ENCODE measurements at places on chromosomes 2 and 18. TPM values are rescaled to one million over a fixed set of nuclear protein-coding genes. Genes with fewer than 3 reads are reported as not detected.

CROCC2 gene
- not detected for total RNA-seq

SH3RF3 gene
- total RNA-seq, result 0.33 TPM

SP140 gene
- not detected for total RNA-seq

OBSL1 gene
- total RNA-seq, result 52.8 TPM

- no peak for DNase-seq
These were observed 1.5 kb downstream of the DLX2 start for GRCh38 chr2:172100935-172101820.

DNA sequence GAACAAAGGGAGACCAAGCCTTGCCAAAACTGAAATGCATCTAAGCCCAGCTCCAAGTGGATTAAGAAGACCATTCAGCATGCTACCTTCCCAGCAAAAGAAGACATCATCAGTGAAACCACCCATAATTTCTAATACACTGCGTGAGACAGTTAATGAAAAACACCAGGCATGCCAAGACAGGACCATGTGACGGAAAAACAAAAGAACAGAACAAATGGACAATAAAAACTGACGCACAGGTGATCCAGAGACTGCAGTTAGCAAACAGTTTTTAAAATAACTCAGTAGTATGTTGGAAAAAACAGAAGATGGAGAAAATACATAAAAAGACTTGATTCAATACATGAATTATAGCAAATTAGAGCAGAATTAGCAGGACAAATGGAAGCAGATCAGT is 15.3 kb downstream of the FAM168B start:
- DNase-seq, result no peak

- DNase-seq, result no peak
These were observed 41.1 kb downstream of the LDLRAD4 start for GRCh38 chr18:13259701-13260100.

GRCh38 chr2:20451341-20451740 is 4.5 kb downstream of the RHOB start:
- DNase-seq, result no peak

DNA sequence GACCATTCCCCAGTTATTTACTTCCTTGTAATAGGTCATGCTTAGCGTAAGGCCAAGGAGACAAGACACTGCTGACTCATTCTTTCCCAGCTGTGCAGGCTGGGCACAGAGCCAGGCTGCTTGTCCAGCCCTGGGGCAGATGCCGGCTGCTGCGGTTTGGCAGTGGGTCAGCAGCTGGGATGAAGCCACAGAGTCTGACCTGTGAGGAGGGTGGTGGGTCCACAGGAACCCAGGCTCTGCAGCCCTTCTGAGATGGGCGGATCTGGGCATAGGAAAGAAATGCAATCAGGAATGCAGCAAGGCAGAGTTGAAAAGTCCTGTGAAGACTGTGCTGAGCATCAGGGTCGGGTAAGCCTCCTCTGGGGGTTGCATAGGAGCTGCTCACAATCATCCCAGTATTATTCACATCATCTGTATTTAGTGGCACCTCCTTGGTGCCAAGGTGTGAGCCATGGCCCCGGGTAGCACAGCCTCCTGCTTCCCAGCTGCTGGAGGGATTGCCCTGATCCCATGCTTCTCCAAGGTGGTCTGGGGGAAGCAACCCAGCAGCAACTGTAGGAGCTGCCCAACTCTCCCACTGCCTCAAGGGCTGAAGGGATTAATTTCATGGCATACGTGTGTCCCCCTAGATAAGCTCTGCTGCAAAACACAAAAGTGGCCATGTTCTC is 139.0 kb downstream of the DDX1 start:
- DNase-seq, result peak; percentile 87

DNA sequence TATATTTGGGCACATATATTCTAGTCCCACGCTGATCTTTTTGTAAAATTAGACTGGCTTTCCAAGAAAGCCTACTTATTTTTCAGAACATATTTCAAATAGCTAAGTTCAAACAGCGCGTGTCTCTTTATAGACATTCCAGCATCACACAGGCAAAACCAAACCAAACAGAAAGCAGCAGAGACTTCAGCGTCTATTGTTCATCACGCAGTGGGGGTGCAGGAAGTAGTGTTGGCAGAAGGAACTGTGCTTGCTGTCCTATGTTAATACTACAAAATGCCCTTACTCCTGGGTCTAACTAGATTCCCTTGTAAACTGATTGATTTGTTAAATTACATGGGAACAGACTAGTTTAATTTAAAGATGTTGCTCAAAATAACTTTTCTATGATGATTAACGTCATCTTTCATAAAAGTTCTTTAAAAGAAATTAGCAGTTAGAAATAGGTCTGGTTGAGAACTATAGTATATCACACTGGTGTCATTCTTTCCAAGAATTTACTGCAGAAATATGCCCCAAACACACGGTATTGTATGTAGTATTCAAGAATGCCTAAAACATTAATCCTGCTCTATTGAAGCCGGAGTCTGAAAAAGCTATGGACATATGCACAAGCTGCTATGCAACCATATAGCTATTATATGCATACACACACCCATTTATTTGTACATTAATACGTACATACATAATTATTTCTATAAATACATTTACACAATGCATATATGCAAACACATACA is 436.3 kb downstream of the CBLN2 start:
- DNase-seq, result no peak

DNA sequence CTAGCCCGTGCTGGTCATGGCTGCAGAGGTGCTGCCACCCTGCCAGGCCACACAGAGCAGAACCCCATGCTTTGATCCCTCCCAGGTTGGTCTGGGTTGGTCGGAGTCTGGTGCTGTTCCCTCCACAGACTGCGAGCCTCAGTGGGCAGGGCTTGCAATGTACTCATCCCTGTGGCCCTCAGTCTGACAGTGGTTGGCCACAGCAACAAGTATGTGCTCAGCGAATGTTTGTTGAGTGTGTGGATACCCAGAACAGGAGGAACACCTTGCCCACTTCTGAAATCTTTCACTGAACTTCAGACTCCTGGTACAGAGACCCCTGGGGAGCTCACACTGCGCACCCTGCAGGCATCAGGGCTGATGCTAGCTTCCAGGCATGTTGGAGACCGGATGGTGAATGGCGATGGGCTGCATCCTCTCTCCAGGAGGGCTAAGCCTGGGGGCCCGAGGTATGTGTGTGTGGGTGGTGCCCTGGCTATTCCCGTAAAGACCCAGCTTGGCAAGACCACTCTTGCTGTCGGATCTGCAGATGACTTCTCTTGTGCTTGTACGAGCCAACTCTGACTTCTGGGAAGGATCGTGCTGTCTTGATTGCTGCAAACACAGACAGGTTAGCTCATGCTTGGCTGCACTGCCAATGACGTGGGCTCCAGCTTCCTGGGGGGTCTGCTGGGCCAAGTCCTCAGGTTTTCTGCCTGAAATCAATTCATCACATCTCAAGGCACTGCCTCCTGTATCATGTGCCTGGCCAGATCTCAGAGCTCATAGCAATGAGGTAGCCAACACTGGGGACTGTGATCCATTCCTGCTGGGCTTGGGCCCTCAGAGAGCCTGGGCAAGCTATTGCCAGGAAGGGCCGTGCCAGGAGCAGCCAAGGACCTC is 43.7 kb downstream of the RHOB start:
- peak; percentile 53 for DNase-seq

DNA sequence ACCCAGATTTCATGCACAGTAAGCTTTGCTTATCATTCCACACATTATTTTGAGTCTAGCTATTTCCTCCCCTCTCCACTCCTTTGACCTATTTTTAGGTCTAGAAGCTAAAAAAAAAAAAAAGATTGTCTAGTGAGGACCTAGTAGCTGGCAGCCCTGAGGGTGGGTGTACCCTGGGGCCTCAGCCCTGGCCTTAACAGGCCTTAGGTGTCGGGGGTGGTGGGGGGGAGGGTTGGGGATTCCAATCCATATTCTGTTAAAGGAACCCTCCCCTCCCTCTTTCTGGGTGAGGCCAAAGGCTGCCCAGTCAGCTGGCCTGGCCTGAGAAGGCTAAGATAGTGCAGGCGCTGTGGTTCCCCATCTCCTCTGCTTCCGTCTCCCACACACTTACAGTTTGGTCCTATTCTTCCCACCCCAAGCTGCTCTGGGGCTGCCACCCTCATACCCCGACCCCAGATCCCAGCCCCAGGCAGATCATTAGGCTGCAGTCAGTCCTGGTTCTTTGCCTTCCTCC is 65.5 kb upstream of the HK2 start:
- no peak for DNase-seq

DNA sequence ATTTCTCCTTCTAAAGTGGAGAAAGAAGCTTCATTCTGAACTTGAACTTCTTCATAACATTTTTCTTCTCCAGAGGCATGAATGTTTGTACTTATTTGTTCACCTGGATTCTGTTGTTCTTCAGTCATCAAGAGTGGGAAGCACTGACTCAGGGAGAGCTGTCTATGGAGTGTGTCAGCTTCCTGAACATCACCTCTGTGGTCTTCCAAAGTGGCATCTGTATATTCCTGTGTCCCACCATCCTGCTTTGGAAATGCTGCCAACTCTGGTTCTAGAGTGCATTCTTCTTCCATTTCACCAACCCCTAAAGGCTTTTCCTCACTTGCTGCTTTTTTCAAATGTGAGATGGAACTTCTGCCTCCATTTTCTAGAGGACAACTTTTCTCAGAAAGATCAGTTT is 59.5 kb downstream of the TTN start:
- DNase-seq, result peak; percentile 85

DNA sequence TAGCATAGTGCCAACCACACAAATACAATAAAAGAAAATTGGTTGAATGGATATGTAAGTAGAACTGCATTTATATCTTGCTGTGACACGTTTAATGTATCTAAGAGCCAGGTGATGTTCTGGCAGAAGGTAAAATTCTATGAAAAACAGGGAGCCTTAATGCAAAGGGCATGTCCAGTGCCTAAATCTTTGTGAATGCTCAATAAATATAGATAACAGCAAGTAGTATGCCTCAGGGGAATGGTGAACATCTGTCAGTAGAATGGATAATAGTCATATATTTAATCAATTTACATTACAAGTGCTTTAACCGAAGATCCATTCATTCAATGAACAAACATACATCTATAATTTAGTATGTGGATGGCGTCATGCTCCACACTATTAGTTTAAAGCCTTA is 43.7 kb upstream of the NYAP2 start:
- no peak for DNase-seq

GRCh38 chr2:28216331-28216730 is 176.3 kb upstream of the FOSL2 start:
- no peak for DNase-seq

DNA sequence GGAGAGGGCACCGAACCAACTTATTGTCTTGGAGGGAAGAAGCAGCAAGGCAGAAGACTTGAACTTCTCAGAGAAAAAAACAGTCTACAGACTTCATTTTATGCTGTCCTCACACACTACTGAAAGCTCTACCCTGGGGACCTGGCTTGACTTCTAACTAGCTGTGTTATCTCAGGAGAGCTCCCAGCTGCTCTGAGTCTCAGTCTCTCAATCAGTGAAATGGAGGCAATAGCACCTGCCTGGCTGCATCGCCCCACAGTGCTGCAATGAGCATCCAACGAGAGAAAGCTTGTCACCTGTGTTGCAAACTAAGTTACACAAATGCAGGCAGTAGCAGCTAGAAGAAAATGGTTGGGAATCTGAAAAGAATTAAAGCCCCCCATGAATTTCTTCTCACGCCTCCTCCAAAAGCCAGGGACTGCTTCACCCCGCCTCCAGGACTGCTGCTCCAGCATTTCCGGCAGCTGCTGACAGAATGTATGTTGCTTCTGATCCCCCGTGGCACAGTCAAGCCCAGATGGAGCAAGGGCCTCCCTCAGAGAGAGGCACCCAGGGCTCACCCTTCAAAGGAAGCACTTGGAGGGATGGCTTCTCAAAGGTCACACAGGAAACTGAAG is 116.3 kb downstream of the BCL11A start:
- DNase-seq, result no peak

GRCh38 chr2:34104601-34105000 is 505.5 kb upstream of the FAM98A start:
- DNase-seq, result peak; percentile 65

DNA sequence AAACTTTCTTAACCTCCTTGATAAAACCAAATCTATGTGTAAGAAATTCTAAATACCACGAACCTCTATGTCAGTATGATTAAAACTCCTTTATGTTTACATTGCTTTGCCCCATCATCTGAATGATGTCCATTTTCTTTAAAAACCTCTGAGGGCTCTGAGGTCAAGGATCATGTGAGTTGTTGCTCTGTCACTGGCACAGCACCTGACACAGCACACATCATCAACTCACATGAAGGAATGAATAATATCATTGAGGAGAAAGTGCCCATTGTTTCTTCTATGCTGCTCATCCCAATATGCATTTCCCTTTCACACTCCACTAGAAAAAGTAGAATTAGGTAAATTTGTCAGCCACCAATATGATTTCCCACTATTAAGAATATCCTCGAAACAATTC is 1178.7 kb upstream of the NRXN1 start:
- no peak for DNase-seq

DNA sequence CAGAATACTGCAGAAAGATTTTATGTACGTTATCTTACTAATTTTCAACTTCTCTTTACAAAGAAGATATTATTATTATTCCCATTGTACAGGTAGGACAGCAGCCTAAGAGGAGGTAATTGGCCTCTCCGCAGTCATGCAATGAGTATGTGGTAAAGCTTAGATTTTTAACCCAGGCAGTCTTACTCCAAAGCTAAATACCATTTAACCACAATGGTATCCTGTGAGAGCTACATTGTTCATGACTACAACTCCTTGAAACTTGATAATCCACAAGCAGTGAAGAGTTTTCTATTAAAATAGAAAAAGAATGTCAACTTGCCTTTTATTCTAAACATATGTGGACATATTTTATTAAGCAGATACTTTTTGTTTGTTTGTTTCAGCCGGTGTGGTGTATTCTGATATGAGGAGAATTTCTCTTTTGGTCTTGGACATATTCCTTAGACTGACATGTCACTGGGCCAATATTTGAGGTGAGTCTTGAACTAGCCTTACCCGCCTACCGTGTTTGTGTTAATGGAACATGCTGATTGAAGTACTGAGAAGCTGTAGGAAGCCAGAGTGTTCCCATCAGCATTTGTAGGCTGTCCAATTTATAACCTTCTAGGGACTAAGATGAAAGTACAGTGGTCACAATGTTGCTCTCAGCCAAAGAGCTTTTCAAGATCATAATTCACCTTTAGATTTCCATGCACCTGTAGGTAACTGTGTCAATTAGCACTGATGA is 293.9 kb upstream of the DCC start:
- DNase-seq, result peak; percentile 33

DNA sequence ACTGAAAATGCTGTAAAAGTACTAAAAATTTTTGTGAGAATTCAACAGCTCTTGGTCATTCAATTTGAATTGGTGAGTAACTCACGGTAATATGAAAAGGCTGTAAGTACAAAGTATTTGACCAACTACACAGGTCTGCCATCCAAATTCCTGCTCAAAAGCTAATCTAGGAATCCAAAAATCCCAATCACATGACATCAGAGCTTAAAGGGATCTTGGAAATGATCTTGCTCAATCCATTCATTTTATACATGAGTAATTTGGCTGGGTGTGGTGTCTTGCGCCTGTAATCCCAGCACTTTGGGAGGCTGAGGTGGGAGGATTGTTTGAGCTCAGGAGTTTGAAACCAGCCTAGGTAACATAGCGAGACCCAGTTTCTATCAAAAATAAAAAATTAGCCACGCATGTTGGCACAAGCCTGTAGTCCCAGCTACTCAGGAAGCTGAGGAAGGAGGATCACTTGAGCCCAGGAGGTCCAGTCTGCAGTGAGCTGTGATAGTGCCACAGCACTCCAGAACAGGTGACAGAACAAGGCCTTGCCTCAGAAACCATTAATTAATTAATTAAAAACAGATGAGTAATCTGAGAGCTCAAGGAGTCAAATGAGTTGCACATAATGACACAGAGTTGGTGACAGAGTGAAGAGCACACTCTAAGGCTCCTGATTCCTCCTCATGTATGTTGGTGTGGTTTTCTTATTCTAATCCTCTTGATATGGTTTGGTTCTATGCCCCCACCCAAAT is 19.8 kb downstream of the SPIRE1 start:
- peak; percentile 40 for DNase-seq
